ENCODE measurements at places on chromosomes 2 and 18.

- DNase-seq = no peak
These were observed 27.5 kb downstream of the COPS8 start for GRCh38 chr2:237113026-237113795.

DNA sequence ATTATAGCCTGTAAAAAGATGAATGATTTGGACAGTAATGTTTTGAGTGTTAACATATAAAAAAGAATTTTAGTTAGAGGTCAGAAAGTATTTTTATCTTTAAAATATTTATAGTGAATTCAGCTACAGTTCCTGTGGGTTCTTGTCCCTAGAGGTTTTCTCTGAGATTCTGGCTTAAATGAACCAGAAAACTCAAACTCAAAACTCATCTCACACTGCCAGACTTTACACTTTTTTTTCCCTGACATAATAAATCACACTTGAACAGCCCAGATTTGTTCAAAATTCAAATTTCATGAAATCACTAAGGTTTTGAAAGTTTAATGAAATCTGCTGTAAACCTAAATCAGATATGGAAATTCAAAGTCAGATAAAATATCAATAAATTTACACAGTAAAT lies 92.3 kb downstream of the KCNH7 start:
- DNase-seq = no peak

GRCh38 chr2:179877601-179878364 lies 16.4 kb upstream of the ZNF385B start:
- no peak for DNase-seq

DNA sequence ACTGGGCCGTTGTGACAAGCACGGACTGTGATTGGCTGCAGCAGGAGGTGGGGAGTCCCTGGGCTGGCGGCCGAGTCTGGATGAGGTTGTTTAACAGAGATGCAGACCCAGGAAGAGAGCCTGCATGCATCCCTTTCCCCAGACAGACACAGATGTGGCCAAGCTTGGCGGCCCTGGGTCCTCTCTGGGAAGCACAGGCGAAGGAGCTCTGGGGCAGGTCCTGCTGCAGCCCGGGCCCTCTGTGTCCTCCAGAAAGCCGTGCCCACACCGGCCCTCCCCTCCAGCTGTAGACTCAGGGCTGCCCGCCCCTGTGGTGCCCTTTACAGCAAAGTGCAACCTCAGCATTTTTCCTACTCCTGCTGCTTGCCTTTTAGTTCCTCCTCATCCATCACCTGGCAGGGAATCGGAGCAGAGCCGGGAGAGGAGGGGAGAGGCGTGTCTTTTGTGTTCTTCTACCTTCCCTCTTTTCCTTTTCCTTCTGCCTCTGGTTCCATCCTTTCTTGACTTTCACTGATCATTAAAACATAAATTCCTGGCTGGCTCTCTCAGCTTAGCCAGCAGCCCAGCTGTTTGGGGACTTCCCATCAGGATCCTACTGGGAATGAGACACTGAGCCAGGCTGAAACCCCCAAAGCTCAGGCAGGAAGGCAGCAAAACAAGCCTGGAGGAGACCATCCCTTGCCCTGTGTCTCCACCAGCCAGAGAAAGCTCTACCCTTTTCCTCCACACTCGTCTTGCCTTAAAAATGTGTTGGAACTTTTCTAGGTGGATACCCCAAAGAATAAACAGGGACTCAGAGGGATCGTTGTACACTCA lies 75.0 kb downstream of the CTIF start:
- no peak for DNase-seq

DNA sequence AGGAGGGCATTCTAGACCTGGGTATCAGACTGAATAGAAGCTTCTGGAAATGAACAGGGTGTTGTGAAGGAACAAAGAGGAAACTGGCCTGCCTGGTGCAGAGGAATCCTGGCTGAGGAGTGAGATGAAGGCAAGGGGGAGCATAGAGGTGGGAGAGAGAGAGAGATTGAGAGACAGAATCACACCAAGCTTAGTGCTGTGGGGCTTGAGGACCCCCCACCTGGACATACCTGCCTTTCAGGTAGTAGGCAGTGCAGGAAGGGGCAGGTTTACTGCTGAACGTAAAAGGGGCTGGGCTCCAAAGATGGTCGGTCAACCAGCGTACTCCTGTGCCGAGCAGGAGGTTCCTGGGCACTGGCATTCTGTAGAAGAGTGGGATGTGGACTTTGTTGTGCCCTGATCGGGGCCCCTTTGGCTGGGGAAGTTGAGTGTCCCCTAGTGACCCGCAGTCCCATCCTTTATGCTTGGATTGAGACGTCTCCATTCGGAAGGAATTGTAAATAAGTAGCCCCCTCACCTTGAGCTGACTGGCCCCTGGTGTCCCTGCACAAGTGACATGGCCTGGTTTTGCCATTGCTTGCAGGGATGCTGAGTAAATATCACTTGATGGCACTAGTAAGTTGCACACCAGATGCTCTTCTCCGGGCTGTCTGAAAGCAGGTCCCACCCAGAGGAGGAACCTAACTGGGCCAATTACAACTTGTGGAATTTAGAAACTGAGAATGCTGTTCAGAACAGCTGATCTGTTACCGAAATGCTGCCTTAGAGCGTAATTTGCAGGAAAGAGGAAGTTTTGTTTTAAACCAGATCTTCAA lies 1.4 kb downstream of the UBE2F start:
- no peak for DNase-seq

DNA sequence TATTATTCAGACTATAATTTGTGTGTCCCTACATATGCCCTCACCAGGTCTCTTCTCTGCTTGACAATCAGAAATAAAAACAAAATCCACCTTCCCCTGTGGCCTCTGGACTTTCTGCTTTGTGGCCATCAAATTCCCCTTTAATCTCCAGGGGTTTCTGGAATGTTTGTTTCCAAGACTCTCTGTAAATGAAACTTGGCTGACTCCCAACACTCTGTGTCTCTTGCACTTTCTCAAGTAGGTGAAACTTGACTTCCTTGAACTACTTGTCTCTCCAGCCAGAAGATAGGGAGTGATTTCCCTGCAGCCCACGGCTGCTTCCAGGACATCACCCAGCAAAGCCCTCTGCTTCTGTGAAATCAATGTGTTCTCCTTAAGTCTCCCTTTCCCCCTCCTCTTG lies 54.1 kb upstream of the AQP4 start:
- DNase-seq = no peak

- no peak for DNase-seq
These were observed 10.7 kb downstream of the STEAP3 start for GRCh38 chr2:119234021-119235019.

DNA sequence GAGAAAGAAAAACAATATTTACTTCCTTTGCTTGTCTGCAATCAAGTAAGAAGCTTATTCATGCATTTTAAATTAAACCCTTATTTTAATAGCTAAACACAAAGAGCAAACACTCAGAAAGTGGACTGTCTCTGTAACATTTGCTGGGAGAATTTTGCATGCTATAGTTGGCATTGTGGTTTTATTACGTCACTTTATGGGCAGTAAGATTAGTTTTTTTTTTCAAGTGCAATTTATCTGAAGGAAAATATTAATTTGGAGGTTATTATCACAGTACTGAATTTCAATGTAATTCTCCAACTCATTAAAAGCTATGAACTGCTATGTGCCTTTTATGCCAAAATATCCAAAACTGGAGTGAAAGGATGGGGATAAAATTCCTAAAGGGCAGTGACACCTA lies 103.3 kb downstream of the TMEFF2 start:
- no peak for DNase-seq

DNA sequence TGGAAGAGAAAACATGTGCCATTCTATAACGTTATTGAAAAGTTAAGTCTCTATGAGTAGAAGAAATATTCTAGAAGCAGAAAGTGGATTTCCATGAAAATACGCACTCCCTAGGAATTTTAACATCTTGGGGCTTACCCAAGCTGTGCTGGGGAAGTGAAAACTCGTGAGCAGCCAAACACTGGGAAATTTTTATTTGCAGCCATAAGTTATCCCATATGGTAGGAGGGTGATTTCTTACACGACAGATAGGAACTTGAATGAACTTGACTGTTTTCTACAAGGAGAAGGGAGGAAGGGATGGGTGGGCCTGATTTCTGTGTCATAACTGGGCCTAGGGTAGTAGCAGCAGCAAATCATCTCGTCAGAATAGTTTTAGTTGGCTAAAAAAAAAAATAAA lies 272.6 kb downstream of the ETAA1 start:
- no peak for DNase-seq

DNA sequence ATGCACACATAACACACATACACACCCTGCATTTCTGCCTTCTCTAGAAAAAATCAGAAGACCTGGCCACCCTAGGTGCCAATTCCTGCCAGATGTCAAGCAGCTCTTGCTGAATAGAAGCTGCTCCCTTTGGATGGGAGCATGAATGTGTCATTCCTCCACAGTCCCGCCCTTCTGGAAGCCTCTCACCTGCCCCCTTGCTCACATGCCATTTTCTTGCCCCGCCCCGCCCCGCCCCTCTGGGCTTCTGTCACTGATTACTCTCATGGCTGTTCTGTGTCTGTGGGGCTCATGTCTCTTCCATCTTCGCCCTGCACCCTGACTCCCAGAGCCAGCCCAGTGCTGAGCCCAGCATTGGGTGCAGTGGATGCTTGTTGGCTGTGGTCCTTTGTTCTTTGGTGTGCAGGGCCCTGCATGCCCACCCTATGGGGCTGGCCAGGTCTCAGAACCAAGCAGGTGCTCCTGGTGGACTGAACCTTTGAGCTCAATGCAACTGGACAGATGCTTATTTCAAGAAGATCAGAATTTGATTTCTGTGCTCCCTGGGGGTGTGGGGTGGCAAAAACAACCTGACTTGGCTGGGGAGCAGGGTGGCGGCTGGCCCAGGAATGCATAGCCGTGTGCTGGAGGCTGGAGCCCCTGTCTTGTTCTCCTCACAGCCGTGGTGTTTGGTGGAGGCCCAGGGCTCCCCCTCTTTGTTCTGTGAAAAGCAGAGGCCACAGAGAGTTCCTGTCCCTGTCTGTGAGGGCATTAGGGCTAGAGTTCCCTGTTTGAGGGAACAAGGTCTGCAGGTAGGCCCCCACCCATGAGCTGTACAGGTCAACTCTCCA lies 140.6 kb upstream of the GLI2 start:
- DNase-seq = no peak

Measured in T-helper 1 cell (primary cell).